ENCODE measurements at places on chromosomes 4 and X.

DNA sequence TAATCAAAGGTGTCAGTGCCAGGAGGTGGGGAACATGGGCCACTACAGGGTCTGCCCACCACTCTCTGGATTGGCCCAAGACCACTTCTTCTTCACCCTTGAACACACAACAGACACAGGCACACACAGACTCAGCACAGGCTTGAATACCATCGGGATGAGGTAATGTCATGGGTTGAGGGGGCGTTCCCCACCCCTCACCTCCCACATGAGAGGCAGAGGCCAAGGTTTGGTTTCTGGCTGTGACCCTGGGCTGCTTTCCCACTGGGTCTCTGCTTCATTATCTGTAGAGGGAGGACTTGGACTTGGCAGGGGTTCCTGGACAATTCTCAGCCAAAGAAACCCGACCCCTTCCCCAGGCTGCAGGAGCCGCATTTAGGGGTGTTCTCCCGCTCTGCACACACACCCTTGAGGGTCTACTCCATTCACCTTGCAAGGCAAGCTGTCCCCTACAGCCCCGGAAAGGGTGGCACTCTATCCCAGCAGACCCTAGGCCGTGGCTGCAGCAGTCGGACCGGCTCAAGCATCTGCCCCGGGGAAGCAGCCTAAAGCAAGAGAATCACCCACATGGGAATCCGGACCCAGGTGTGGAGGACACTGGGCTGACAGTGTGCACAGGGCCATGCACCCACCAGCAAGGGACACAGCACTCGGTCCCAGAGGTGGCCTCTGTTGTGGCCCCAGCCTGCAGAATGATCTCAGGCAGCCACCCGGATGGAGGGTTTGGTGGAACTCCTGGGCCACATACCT, 62.4 kb downstream of the TRMT44 start:
- no peak for DNase-seq

- DNase-seq = no peak
Observed at GRCh38 chrX:150202641-150203247, 160.4 kb upstream of the MAMLD1 start.

DNA sequence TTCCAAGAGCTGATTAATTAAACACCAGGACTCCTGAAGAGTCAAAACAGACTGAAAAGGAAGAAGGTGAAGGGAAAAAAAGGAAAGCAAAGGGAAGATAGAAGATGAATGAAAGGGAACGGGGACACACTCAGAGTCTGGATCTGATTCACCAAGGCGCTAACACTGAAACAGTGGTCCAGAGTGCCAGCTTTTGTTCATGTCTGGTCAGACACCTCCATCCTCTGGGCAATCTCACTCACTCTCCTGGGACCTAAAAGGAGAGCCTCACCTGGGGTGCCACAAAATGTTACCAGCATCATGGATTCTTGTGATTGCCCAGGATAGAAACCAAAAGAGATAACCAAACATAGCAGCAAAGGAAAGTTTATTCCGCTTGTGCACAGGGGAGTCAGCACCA, 120.3 kb upstream of the AFF2 start:
- no peak for DNase-seq

GRCh38 chrX:30910124-30910860, 21.2 kb upstream of the TAB3 start:
- DNase-seq = no peak

GRCh38 chr4:144818136-144818535, 172.2 kb downstream of the HHIP start:
- DNase-seq = no peak

GRCh38 chr4:92305148-92305877, 1.5 kb downstream of the GRID2 start:
- no peak for DNase-seq

GRCh38 chr4:87657525-87657924, 7.4 kb downstream of the DMP1 start:
- DNase-seq = no peak

- DNase-seq = no peak
Observed at GRCh38 chr4:44623676-44624075, 27.7 kb downstream of the YIPF7 start.

- no peak for DNase-seq
Observed at GRCh38 chrX:9866633-9867032, 80.4 kb downstream of the SHROOM2 start.

DNA sequence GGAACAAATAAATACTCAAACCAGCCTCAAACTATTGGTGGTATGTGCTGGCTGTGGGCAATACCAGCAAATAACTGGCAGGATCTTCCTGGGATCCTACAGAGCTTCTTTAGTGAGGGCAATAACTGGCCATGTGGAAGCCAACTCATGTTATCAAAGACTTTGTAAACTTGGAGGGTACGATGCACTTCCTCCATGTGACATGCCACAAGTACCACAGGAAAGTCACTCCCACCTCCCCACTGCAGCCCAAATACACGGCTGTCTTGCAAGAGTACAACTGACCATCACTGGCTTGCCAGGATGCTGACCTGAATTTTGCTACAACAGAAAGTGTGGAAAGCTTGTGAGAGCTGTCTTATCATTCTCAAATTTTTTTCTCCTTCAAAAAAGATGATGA, 93.3 kb upstream of the MAML3 start:
- DNase-seq = no peak

DNA sequence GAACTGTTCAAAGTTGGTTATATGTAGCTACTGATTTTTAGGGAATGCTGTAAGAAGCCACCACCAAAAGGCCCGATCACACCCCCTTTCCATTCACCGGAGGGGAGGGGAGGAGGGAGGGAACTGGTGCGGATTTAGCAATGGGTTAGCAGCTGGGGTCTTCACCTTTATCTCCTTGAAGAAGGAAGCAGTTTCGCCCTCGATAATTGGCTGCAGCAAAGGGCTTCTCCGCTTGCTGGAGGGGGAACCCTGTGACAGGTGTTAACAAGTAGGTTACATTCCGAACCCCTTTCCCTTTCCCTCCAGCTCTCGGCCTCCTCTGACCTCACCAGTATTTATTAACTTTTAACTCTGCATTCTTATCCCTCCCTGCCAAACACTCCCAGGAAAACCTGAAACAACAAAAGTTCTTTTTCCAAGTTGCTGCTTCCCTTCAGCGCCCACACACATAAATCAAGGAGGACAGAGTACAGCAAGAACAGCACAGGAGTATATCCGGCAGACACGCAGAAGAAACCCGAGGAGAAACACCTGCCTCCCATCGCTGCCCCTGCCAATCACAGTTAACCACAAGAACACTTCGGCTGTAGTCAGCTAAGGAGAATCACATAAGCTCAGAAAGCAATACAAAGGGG, 39.8 kb upstream of the NAP1L5 start:
- DNase-seq = peak; percentile 13

DNA sequence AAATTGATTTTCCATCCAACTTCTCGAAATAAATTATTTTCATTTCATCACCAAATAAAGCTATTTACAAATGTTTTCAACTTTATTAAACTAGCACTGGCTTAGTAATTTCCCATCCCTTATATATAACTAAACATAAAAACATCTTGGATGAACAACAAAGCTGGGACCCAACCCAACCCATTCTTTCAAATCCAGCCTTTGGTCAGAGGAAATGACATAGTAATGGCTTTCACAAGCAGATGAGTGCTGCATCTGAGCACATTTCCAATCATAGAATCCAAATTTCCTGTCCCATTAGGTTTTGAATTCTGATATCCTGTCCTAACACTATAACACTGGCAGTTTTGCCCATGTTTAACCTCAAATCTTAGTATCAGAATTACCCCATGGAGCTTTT, 7.9 kb upstream of the EMCN start:
- DNase-seq = no peak

DNA sequence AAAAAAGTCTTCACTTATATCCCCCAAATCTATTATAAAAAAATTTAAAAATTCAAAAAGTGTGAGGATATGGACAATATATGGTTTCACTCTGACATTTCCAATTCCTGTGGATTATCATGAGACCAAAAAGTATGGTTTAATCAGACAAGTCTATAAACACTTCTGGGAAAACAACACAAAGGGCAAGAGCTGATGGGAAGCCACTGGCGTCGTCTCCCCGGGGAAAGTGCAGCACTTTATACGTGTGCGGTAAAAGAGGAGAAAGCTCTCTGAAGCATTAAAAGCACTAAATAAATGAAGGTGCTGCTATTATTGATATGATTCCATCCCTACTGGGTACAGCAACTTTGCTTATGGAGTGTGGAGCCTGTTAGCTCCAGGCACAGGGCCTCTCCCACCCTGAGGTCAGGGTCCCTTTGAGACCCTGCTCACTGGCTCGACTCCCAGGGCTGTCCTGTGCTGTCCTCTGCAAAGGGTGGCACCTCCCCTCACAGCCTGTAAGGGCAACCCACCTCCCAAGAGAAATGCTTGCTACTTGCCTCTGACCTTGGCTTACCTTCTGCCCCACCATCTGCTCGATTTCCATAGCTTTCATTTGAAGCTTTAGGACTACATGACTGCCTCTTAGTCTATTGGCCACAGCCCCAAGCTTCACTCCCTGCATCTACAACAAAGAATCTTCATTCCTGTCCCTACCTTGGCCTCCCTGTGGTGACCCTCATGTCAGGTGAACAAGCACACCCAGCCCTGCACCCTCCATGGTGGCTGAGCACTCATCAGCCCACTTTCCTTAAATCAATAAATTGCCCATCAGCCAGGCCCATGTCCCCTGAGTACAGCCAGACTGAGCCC, 248.6 kb downstream of the HNRNPD start:
- no peak for DNase-seq

- DNase-seq = no peak
Observed at GRCh38 chr4:80931631-80932081, 98.9 kb upstream of the BMP3 start.

- DNase-seq = no peak
Observed at GRCh38 chr4:957231-957580, 16.2 kb downstream of the DGKQ start.

- DNase-seq = no peak
Observed at GRCh38 chr4:174528226-174528625, 5.9 kb upstream of the HPGD start.

DNA sequence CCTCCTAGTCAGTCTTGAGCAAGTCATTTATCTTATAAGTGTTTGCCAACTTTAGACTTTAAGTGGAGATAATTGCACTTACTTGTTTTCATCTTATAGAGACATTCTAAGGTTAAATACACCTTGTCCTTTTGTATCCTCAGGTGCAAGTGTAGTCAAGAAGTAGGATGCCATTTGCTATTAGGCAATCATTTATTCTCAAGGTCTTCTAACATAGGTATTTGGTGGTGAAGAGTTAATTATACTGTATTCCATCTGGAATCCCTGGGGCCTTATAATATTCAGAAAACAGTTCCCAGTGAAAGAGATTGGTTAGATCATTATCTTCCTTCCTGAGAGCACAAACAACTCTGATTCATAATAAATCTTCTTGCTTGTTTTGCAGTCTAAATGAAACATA, 23.7 kb downstream of the SULT1E1 start:
- no peak for DNase-seq

All from GM12878 (cell line).